Hippocampal formation (tissue), 2 donors: ENCODE measurements at places on chromosomes 6 and 20.

- DNase-seq = no peak
Observed at GRCh38 chr6:16967470-16967817, 134.4 kb upstream of the STMND1 start.

GRCh38 chr20:32271620-32272019, 5.8 kb upstream of the KIF3B start:
- no peak for DNase-seq

- DNase-seq = no peak
Observed at GRCh38 chr6:137717074-137718073, 149.7 kb upstream of the TNFAIP3 start.

DNA sequence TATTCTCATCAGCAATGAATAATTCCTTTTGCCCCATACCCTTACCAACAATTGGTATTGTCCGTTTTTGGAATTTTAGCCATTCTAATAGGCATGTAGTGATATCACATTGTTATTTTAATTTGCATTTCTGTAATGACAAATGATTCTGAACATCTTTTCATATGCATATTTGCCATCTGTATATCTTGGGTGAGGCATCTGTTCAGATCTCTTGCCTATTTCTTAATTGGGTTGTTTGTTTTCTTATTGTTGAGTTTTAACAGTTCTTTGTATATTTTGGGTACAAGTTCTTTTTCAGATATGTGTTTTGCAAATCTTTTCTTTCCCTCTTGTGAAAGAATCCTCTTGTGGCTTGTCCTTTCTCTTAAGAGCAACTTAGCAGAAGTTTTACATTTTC, 69.6 kb downstream of the ZNF292 start:
- no peak for DNase-seq

DNA sequence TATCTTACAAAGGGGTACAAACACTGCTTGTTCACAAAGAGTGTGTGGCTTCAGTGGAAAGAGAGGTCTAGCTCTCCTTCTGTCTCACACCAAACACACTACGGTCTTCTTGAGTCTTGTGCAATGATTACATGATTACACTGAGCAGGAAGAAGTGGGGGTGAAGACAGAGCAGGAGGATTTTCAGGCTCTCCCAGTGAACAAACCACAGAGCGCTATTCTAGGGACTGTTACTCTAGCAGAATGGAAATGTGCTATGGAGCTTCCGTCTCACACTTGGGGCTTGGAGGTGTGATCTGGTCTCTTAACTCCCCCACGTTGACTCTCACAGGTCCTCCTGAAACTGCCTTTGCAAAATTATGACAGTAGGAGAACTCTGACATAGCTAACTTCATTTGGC, 203.4 kb downstream of the MYLK4 start:
- DNase-seq = no peak

GRCh38 chr6:1285956-1286355, 25.9 kb upstream of the FOXQ1 start:
- no peak for DNase-seq

DNA sequence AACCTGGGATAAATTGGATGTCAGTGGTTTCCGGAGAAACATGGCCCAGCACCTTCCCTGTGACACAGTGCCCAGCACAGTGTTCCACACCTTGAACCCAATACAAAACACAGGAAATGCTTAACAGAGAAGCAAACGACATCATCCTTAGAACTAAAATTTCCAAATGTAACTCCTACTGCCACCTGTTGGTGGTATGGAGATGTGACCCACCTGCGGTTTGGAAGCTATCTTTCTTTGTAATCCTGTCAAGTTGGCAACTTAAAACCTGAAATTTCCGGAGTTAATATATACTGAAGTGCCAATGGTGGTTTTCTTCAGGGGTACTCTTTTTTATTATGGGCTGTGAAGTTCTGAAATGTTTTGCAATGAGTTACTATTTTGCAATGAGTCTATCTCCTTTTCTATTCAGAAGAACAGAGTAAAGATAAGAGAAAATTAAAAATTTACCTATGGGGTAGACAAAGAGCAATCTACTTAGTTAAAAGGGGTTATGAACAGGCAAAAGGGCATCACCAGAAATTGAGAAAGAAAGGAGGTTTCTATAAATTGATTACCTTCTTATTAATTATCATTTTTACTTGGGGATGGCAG, 658.8 kb downstream of the PTPRT start:
- DNase-seq = peak; percentile 28

DNA sequence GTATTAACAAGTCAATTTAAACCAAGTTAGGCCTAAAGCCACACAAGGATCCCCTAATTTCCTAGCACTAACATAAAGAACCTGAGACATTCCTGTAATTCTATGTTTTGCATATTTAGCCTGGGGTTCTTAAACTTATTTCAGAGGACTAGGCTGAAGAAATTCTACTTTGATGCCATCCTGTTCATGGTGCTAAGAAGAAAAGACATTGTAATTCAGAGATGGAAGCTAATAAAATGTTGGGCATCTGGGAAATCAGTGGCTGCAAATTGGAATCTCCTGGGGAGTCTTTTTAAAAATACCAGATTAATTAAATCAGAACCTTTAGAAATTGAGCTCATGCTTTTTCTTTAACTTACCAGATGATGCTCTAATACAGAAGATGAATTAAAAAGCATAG, 26.2 kb upstream of the IRAK1BP1 start:
- DNase-seq = no peak

GRCh38 chr6:139570166-139570565, 195.7 kb upstream of the CITED2 start:
- no peak for DNase-seq

GRCh38 chr6:53758496-53758895, 36.3 kb upstream of the LRRC1 start:
- no peak for DNase-seq

- DNase-seq = no peak
Observed at GRCh38 chr20:20557406-20557805, 155.0 kb downstream of the RALGAPA2 start.

DNA sequence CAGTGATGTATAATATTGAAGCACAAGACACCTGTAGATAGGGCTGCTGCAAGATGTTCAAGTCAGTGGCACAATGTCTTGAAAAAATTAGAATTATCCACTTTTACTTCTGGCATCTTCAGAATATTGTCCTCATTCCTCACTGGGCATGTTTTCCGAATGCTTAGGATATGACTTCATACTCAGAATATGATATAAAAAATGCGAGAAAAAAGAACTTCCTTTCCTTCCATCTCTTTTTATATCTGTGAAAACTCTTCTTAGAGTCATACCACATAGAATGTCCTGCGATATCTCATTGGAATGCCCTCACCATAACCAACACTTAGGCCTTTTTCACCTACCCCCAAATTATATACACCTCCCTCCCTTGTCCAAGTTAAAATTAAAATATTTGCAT, 4.6 kb downstream of the MAS1L start:
- no peak for DNase-seq

DNA sequence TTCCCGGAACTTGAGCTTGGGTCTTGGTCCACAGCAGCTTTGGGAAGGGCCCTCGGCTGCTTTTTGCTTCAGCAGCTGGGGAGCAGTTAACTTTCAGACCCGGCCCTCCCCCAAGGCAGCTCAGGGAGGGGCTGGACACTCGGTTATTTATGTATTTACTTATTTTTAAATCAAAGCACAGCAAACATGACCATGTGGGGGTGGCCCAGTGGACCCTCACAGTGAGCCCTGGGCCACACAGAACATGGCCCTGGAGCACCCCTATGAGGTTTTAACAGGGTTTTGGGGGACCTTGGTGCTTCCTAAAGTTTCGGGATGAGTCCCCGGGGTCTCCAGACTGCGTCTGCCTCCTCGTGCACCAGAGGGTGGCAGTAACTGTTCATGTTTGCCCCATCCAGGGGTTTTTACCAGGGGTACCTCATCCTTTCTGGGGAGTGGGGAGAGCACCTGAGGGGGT, 26.6 kb upstream of the NPBWR2 start:
- no peak for DNase-seq

- no peak for DNase-seq
Observed at GRCh38 chr6:126143761-126144251, 157.5 kb downstream of the TRMT11 start.

GRCh38 chr6:38603496-38603895, 36.2 kb downstream of the BTBD9 start:
- no peak for DNase-seq

DNA sequence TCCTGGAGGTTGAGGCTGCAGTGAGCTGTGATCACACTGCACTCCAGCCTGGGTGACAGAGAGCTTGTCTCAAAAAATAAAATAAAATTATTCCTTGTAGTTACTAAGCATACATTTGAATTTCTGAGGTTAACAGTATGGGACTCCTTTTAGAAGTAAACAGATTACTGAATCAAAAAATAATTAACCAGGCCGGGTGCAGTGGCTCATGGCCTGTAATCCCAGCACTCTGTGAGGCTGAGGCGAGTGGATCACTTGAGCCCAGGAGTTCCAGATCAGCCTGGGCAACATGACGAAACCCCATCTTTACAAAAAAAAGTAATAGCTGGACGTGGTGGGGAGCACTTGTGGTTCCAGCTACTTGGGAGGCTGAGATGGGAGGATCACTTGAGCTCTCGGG, 22.1 kb upstream of the EEF1A1 start:
- no peak for DNase-seq

- DNase-seq = no peak
Observed at GRCh38 chr6:36608788-36609563, 14.8 kb downstream of the SRSF3 start.

GRCh38 chr6:26170181-26170580, 83.0 kb downstream of the HFE start:
- DNase-seq = no peak

DNA sequence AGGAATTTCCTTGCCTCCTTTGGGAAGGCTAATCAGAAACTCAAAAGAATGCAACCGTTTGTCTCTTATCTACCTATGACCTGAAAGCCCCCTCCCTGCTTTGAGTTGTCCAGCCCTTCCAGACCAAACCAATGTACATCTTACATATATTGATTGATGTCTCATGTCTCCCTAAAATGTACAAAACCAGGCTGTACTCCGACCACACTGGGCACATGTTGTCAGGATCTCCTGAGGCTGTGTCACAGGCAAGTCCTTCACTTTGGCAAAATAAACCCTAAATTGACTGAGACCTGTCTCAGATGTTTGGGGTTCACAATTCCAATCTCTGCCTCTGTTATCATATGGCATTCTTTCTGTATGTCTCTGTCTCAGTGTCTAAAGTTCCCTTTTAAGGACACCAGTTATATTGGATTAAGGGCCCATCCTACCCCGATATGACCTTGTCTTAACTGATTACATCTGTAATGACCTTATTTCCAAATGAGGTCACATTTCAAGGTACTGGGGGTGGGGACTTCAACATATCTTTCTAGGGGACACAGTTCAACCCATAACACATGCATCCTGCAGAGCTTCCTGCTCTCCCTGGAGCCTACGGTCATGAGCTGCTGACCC, 513.5 kb upstream of the JARID2 start:
- DNase-seq = no peak

- DNase-seq = no peak
Observed at GRCh38 chr6:49892280-49892679, 25.9 kb upstream of the CRISP1 start.

DNA sequence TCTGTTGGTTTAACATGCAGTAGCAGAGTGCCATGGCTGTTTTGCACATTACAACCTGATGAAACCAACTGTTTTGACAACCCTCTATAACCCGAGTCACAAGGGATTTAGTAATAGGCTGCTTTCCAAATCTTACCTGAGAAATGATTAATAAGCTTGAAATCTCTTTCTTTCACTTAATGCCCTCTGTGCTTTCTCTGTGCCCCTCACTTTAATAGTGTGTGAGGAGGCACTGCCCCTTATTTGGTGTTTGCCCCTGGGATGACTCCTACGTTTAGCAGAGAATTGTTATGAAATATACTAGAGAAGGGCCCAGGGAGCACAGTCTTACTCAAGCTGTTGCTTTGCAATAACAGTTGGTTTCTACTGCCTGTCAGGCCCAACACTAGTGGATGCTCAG, 31.0 kb upstream of the PTCHD4 start:
- DNase-seq = no peak

DNA sequence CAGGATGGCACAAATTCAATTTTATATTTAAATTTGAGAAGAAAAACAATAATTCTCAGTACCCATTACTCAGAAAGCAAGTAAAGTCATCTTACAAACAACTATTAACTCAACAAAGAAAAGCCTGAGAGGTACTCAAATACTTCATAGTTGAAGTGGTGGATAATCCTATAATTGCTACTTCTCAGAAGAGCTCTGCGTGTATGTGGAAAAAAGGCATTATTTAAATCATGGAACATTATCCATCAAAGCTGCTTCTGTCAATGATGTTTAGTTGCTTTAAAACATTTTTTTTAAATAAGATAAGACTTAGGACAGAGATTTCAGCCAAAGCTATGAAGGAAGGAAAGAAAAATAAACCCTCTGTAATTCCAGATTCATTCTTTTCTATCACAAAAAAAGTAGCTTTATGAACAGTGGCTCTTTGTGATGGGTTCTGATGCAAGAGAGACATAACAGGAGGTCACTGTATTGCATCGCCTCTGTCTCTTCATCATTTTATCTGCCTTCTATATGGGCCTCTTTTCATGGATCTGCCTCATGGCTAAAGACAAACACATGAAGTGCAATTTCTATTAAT, 367.9 kb upstream of the SLC35B3 start:
- DNase-seq = no peak

GRCh38 chr6:34104186-34104585, 41.7 kb downstream of the GRM4 start:
- DNase-seq = no peak

DNA sequence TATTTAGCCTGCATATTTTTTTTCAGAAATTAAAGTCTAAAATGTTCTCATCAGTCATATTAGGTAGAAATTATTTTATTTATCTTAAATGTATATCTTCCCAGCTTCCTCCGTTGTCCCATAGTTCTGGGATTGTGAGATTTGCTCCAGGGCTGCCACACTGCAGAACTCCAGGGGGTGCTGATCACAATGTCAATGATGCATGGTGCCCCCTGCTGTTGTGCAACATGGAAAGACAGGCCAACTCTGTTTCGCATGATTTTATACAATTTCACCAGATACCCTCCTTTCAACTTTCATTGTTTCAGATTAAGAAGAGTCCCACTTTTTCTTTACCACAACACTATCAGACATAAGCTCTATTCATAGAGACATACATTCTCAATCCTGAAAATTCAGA, 35.9 kb downstream of the ID4 start:
- no peak for DNase-seq

DNA sequence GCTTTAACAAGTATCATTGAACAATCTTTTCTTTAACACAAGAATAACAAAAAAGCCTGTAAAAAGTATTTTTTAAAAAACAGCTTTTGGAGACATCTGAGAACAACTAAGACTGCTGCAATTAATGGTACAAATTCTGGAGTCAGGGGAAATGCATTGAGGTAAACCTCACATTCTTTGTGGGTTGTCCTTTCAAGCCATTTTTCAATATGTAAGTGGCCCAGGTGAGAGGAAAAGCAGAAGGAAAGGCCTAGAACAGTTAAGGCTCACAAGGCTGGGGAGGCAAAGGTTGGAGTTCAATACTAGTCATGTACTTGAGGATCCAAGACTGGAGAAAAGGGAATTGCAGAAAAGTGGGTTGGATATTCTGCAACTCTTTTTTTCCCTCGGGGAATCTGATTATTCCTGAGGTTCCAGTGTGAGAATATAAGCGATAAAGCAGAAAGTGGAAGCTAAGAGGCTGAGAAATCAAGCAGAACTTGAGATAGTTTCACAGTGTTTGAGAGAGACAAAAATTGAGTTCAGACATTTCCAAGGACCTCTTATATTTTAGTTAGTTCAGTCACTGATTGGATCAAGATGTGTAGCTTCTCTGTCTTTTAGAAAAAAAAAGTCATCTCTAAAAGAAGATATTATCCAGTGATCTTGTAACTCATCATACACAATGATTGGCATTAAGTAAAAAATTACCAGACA, 25.0 kb upstream of the TXLNB start:
- DNase-seq = no peak
